ENCODE measurements at places on chromosomes 13 and 19.

GRCh38 chr19:47608969-47609905 is at the start of gene BICRA:
TSS of gene BICRA (plus strand) at chr19:47609134. CDS start at chr19:47673575, 64,441 bp downstream.
- DNase-seq, result peak; percentile 37

- no peak for DNase-seq
Observed at GRCh38 chr19:8615813-8616596, 5.5 kb upstream of the ADAMTS10 start.

DNA sequence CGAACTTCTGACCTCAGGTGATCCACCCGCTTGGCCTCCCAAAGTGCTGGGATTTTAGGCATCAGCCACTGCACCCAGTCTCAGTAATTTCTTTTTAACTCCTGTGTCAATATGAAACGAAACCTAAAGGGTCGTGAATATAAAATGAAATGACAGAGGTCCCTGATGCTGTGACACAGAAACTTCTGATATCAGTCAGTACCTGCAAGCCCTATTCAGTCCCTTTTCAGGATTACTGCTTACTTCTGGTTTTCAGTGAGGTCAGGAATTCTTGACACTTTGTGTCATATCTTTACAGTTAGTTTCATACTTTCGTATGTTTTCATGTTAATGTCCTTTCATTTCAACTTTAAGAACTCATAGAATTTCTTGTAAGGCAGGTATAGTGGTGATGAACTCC is 58.7 kb downstream of the RNF17 start:
- no peak for DNase-seq

DNA sequence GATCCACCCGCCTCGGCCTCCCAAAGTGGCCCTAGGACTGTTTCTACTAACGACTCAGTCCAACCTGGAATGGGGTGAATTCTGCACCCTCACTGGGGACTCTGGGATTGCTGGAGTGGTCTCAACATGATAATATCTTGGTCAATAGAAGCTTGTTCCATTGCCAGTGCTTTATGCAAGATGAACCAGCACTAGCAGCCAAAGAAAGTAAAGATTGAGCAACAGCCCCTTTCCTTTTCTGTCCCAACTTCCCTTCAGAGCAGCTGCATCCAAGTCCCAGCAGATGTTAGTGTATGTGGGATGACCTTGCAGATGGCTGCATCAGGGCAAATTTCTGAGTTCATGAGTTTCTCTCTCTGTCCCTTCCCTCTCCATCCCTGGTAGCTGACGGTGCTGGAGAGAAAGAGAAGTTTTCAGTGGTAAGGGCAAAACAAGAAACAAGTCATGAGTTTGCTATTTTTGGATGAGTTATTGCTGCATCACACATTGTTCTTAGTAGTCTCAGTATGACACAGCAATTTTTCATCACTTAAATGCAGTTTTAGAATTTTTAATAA is 183.6 kb upstream of the EDNRB start:
- DNase-seq, result peak; percentile 7

DNA sequence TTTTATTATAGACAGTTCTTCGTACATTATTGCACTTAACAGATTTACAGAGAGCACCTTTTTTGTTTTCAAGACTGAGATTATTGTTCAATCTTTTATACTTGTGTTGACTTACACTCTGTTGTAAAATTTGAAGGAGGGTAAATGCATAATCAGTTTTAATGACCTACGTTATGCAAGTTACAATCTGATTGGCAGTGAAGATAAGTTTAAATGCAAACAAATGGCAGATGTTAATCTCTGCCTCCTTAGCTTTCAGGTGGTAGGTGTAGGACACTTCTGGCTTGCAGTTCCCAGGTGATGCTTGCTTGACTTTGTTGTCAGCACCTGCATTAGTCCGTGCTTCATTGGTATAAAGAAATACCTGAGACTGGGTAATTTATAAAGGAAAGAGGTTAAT is 424.9 kb downstream of the FGF9 start:
- DNase-seq, result no peak

- DNase-seq, result no peak
Observed at GRCh38 chr19:16416991-16417390, 54.8 kb downstream of the EPS15L1 start.

- DNase-seq, result no peak
Observed at GRCh38 chr13:36758345-36758744, 60.7 kb upstream of the RFXAP start.

- no peak for DNase-seq
Observed at GRCh38 chr13:78841358-78841963, 182.5 kb upstream of the OBI1 start.

DNA sequence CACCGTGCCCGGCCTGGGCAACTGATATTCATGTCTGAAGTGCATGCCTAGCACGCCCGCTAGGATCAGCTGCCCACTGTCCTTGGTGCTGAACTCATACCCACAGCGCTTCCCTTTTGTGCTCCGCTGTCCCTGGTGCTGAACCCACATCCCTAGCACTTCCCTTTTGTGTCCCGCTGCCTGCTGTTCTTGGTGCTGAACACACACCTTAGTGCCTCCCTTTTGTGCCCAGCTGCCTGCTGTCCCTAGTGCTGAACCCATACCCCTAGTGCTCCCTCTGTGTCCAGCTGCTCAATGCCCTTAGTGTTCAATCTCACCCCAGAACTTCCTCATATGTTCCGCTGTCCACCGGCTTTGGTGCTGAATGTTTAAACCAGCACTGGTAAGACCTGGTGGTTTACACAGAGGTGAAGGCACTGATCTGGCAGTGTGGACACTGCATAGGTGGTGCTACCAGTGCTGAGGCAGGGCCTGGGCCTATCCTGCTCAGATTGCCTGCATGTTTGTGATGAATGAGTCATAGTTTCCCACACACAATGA is 26.3 kb upstream of the SIGLEC11 start:
- peak; percentile 74 for DNase-seq

DNA sequence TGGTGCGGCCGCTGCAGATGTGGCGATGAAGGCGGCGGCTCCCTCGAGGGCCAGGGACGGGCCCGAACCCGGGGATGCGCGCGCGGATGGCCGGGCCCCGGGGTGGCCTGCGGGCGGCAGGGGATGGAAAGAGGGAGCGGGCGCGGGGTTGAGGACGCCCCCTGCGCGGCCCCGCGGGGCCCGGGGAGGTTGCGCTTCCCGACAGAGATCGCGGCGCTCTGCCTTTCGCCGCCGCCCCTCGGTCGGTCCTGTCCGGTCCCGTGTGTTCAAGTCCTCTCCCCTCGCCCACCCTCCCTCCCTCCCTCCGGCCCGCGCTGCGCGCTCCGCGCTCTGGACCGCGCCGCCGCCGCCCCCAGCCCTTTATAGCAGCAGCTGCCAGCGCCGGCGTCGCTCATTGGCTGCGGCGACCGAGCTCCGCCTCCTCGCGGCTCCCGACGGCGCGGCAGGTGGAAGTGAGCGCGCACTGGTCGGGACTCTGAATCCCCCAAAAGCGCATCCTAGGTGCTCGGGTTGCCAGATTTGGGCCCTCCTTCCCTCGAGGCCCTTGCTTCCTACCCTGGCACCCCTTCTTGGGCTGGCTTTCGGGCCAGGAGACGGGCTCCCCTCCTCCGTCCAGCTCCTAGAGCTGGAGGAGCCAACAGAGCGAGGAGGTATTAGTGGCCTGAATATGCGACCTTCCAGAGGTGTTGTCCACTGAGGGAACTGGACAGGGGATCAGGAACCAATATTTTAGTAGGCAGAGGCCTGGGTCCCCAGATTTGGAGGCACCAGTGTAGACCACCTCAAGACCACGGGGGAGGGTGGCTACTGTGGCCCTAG is at the start of gene ELAVL3:
Gene ELAVL3 (minus strand): TSS at position 332 of the 819 bp plus-strand sequence. CDS start 438 bp downstream, outside the sequence.
- no peak for DNase-seq

GRCh38 chr13:61410669-61411297 is 4.9 kb downstream of the PCDH20 start:
- no peak for DNase-seq

DNA sequence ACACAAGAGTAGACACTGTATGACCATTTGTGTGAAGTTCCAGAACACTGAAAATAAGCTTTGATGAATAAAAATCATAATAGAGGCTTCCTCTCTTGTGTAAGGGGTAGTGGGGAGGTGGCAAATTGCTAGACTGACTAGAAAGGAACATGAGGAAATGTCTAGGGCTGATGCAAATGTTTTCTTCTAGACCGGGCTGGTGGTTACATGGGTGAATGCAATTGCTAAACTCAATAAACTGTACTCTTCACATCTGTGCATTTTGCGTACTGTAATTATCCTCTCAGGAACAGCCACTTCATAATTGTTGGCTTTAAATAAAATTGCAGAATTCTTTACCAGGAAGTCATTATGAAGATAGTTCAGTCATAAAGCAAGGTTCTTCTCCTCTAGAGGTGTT is 5.2 kb upstream of the KBTBD7 start:
- no peak for DNase-seq

- no peak for DNase-seq
Observed at GRCh38 chr19:46435009-46435408, 6.3 kb upstream of the PNMA8C start.

DNA sequence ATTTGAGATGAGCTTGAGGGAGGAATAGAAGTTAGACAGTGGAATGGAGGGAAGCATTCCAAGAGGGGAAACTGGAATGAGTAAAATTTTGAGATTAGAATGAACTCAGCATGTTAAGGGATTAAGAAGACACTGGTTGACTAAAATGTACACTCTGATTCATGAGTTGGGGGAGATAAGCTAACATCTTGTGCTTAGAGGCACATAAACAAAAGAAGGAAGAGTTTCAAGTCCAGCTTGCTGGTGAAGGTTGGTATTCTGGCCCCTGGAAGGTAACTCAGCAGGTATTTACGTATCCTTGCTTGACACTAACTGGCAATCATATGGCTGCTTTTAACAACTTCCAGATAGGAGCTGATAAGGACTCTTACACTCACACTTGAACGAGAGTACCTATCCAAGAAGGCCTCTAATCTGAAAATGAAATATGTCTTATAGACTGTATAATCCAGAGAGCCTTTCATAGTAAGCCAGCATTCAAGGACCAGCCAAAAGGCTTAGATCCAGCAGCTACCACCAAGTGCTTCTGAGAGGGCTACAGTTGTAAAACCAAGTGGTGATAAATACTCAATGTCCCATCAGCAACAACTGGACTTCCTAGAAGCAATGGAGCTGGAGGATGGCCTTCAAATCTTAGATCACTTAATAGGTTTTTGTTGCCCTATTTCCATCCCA is 149.7 kb upstream of the SERP2 start:
- DNase-seq, result no peak

- DNase-seq, result no peak
Observed at GRCh38 chr13:48488995-48489394, 43.9 kb downstream of the RCBTB2 start.

- no peak for DNase-seq
Observed at GRCh38 chr19:31338069-31338776, 11.0 kb downstream of the TSHZ3 start.

GRCh38 chr19:29806098-29806866 is 5.5 kb upstream of the CCNE1 start:
- no peak for DNase-seq

DNA sequence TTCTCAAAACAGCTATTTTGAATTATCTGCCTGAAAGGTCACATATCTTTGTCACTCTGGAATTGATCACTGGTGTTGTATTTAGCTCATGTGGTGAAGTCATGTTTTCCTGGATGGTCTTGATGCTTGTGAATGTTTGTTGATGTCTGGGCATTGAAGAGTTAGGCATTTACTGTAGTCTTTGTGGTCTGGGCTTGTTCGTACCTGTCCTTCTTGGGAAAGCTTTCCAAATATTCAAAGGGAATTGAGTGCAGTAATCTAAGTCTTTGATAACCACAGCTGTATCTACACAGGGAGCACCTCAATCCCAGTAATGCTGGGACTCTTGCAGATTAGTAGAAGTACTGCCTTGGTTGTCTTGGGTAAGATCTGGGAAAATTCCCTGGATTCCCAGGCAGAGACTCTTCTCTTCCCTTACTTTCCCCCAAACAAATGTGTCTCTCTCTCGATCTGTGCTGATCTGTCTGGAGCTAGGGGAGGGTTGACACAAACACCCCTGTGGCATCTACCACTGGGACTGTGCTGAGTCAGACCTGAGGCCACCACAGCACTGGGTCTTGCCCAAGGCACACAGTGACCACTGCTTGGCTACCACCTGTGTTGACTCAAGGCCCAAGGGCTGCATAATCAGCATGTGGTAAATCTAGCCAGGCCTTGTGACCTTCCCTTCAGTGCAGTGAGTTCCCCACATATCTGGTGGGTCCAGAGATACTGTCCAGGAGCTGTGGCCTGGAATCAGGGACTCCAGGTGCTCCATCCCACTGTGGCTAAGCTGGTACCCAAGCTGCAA is 5.5 kb upstream of the CYP4F3 start:
- no peak for DNase-seq

GRCh38 chr19:45419396-45419795 is 4.3 kb downstream of the ERCC1 start:
- no peak for DNase-seq

DNA sequence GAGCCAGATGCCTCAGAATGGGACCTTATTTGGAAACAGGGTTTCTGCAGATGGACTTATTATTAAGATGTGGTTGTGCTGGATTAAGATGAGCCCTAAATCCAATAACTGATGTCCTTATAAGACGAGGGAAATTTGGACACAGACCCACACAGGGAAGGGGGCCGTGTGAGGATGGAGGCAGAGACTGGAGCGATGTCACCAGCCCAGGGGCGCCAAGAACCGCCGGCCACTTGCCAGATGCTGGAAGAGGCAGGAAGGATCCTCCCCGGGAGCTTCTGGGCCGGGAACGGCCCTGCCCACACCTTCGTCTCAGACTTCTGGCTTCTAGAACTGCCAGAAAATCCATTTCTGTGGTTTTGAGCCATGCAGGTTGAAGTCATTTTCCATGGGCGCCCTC is 26.6 kb downstream of the GNG7 start:
- DNase-seq, result no peak

- DNase-seq, result no peak
Observed at GRCh38 chr19:56174550-56174949, 1.3 kb upstream of the GALP start.

- peak; percentile 55 for DNase-seq
Observed at GRCh38 chr13:35349673-35350278, 126.7 kb downstream of the MAB21L1 start.

DNA sequence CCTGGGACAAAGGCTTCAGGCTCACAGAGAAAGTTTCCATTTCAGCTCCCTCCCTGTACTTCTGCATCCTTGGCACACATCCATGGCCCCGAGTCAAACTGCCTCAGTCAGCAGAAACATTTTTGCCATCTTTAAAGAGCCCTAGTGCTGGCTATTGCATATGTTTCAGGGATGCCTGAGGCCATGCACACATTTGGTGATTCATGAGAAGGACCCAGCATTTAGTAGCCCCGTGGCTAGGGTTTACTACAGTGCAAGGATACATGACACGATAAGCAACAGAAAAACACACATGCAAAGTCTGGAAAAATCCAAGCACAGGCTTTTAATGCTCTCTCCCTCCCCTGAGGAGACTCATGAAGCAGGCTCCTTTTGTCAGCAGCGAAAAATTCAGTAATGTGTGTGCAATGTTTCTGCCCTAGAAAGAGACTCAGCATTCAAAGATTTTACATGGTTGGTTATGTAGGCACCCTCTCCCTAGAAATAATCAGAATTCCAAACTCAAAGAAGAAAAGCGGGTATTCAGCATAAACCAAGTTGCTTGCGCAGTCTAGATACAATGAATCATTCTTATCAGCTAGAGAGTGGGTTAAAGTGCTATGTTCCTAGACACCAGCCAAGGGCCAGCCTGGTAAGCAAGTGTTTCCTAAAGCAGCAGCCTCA is 17.6 kb downstream of the ACOD1 start:
- DNase-seq, result no peak

GRCh38 chr13:52846567-52847321 is 1.7 kb downstream of the PCDH8 start:
- DNase-seq, result no peak

- DNase-seq, result no peak
Observed at GRCh38 chr19:53158119-53158656, 665 bp downstream of the ZNF347 start.
